ENCODE measurements at places on chromosomes 13 and 19.

DNA sequence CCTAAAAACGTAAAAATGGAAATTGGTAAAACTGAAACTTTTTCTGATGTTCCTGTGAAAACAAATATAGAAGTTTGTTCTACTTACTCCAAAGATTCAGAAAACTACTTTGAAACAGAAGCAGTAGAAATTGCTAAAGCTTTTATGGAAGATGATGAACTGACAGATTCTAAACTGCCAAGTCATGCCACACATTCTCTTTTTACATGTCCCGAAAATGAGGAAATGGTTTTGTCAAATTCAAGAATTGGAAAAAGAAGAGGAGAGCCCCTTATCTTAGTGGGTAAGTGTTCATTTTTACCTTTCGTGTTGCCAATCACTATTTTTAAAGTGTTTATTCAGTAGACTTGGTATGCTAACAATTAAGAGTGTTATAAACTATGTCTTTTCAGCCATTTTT, 25.6 kb downstream of the BRCA2 start:
- DNase-seq: no peak

DNA sequence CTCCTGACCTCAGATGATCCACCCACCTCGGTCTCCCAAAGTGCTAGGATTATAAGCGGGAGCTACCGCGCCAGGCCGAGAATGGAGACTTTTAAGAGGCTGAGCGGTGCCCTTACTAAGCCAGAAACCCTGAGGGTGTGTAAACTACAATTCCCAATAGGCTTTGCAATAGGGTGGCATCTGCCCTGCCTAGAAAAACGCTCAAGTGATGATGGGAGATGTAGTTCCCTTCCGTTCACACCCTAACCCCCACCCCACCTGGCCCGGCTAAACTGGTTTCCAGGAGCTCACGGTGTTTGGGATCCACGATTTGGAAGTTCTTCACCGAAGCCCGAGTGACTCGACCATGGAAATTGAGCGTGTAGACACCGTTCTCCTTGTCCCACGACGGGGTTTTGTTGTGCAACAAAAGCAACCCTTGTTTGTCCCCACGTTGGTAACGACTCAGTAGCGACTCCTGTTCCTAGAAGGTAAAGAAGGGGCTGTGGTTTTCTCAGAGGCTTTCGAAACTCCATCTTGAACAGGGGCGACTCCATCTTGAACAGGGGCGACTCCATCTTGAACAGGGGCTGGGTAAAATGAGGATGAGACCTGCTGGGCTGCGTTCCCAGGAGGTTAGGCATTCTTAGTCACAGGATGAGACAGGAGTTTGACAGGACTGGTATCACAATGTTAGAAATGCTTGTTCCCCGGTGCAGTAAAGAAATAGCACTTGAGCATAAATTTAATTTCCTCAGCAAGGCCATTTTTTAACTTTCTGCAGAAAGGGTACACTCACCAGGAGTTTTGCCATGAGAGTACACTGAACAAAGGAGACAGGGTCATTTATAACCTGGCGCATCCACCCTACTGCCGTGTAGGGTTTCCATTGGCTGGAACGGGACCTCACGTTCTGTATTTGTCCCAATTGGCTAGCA, 9.8 kb downstream of the PPP1R15A start:
- DNase-seq: no peak

- DNase-seq: no peak
Observed at GRCh38 chr19:6744381-6745301, 5.2 kb downstream of the TRIP10 start.

- DNase-seq: no peak
Observed at GRCh38 chr19:40576151-40576584, 505 bp upstream of the SHKBP1 start.

GRCh38 chr13:29958476-29958875, 108.1 kb upstream of the UBL3 start:
- DNase-seq: no peak

- DNase-seq: no peak
Observed at GRCh38 chr13:98976338-98976737, 1.5 kb downstream of the DOCK9 start.

DNA sequence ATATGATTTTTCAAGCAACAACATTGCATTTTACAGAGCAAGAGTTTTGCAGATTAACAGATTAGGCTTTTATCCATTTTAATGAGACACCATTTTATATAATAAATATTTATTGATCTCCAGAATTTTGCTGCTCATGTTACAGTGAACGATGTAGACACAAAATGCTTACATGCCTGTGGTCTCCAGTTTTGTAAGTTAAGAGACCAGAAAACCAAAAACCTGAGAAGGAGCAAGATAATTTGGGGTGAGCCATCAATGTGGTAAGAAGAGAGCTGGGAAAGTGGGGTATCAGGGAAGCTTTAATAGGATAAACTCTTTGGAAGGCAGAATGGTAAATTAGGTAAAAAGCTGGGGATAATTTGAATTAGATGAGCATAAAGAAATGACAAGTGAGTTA, 2100.5 kb upstream of the PCDH20 start:
- no peak for DNase-seq

GRCh38 chr19:40424637-40425449, 949 bp downstream of the SERTAD1 start:
- no peak for DNase-seq

DNA sequence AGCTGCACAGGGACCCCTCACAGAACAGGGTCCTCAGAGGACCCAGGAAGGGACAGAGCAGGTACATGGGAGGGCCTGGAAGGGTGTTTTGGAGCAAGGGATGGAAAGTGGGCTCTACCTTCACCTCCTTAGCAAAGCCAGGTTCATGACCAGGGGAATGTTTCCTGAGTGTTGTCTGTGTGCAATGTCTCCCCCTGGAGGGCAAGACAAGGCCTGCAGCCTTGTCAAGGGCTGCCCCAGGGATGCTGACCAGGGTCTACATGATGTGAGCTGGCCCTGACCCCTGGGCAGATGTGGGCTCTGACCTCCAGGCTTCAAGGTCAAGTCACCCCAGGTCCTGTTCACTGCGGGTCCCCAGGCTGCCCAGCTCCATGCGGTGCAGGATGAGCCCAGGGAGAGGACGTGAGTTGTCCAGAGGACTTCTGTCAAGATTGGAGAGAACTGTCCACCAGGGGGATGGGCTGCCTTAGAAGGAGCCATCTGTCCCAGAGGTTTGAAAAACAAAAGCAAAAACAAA, 1.0 kb upstream of the CEACAM1 start:
- DNase-seq: peak; percentile 64

DNA sequence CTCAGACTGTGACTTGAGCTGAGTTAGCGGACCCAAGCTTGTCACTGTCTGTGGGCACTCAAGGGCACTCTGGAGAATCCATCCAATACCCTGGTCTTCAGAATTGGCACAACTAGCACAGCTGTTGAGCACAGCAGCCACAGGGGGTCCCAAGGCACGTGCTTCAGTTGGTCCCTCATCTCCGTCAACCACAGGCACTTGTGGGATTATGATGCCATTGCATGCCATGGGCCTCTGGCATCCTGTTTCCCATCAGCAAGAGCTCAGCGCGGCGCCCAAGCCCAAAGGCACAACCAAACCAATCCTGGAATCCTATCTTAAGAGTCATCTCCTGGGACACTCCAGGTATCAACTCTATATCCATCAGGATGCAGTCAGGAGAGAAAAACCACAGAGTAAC, 3.7 kb upstream of the B3GNT8 start:
- no peak for DNase-seq

GRCh38 chr19:54096617-54097106, 3.9 kb downstream of the OSCAR start:
- DNase-seq: no peak

DNA sequence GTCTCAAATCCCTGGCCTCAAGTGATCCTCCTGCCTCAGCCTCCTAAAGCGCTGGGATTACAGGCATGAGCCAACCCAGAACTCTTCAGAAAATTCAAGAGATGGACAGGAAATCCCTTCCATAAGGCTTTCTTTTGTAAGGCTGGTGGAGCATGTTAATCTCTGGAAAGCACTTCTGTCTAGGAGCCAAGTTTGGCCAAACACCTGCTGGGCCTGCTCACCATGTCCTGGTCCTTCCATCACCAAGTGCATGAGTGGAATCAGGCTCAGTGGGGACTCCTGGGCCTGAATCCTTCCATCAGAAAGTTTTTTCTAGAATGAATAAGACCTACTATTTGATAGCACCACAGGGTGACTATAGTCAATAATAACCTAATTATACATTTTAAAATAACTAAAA, 148.0 kb downstream of the DCLK1 start:
- no peak for DNase-seq

DNA sequence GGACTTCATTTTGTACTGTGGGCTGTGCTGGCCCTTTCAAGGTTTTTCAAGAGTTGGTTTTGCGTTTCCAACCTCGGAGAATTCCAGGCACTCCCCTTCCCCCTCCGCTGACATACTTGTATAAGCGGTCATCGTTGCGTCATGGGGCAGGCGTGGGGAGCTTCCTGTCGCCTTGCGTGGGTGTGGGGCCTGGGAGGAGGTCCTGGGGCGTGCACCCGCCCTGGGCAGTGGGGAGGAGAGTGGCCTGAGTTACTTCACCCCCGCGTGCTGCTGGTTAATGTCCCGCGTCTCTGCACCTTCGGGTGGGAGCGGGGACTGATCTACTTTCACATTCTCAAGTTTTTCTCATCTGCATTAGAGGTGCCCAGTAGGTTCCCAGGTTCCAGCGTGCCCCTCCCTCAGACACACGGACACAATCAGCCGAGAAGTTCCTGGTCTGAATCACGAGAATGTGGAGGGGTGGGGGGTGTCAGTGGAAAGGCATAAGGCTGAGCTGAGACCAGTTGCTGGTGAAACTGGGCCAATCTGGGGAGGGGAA, 4.1 kb downstream of the IER2 start:
- peak; percentile 55 for DNase-seq

DNA sequence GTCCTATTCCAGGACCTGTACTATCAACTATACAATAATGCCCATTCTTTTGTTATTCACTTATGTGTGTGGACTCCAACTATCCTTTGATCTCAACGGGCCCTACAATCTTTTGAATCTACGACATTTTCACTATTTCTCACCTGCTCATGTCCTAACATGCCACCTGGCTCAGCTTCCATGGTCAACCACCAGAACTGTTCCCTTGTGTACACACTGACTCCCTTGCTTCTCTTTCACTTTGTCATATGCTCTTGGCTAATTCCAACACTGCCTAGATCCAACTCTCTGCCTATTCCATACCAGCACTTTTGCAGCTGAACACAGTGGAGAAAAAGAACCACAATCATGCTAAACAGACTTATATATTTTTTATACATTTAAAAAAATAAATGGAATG, 53.1 kb downstream of the MICU2 start:
- no peak for DNase-seq

GRCh38 chr13:41200126-41200525, 5.8 kb upstream of the KBTBD7 start:
- DNase-seq: no peak

- peak; percentile 71 for DNase-seq
Observed at GRCh38 chr19:42132030-42132628, at the start of gene POU2F2. Gene POU2F2 (minus strand): TSS chr19:42132446. CDS start chr19:42132411, 35 bp downstream.
